ENCODE measurements at places on chromosomes 3 and 15. TPM values are rescaled to one million over a fixed set of nuclear protein-coding genes. Genes with fewer than 3 reads are reported as not detected.

DNA sequence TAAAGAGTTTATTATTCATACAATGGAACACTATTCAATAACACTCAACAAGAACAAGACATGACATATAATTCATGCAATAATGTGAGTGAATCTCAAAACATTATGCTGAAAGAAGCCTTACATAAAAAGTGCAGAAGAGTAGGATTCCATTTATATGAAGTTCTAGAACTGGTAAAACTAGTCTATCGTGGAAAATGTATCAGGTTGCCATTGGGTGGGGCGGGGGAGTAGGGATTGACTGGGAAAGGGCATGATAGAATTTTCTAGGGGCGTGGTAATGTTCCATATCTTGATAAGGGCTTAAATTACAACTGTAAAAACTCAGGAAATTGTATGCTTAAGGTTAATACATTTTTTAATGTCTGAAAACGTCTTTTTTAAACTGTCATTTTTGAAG lies 247.9 kb downstream of the SATB1 start:
- DNase-seq: no peak

GRCh38 chr3:181704421-181705085 lies 7.2 kb upstream of the SOX2 start:
- DNase-seq: no peak

The GASK1A gene
- total RNA-seq: not detected

The C3orf49 gene
- total RNA-seq: not detected

The TNFSF10 gene
- 32.7 TPM for total RNA-seq

DNA sequence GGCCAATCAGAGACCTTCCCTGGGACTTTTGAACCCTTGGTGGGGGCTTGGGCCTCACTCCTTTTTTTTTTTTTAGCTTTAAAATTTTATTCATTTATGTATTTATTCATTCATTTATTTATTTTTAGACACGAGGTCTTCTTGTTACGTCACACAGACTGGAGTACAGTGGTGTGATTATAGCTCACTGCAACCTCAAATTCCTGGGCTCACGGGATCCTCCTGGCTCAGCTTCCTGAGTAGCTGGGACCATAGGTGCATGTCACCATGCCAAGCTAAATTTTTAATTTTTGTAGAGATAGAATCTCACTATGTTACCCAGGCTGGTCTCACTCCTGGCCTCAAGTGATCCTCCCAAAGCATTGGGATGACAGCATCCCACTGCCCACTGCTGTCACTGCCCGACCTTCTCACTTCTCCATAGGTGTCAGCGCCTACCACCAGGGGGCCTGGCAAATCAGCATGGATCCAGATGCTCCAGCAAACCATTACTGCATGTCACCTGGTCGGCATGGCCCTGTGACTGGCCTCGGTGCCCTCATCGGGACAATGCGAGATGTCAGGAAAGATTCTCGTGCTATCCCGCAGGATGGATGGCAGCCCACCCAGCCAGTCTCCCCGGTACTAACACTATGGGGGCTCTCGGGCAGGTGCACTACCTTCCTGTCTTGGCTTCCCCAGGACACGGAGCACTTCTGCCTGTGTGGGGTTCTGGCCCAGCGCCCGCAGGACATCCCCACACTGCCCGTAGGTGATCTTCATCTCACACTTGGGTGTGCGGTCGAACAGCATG lies 3.0 kb downstream of the MYL3 start:
- DNase-seq: peak; percentile 40

GRCh38 chr15:86231864-86232721 lies 152.4 kb downstream of the AGBL1 start:
- DNase-seq: peak; percentile 49

The CAMKV gene
- 0.69 TPM for total RNA-seq

The SIDT1 gene
- total RNA-seq: 14.6 TPM

The FRMD5 gene
- total RNA-seq: 0.50 TPM

DNA sequence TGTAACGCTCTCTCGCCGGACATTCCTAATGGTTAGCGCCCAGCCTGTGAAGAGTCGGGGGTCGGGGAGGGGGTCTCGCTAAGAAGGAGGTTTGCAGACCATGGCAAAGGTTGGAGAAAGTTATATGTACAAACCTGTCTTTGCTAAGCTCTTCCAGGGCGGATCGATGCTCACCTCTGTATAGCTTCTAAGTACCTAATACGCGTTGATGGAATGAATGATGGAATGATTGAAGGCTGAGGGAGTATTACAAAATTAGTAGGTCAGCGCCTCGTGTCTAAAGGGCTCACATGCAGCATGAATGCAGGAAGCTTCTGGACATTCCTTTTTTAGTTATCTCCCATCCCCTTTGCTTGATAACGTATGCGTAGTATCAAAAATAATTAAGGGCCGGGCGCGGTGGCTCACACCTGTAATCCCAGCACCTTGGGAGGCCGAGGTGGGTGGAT lies 305 bp upstream of the KPNA1 start:
- DNase-seq: no peak

The CHSY1 gene
- total RNA-seq: 19.5 TPM

GRCh38 chr15:67186688-67187087 lies 67.8 kb downstream of the AAGAB start:
- no peak for DNase-seq

The ITPKA gene
- 1.0 TPM for total RNA-seq

DNA sequence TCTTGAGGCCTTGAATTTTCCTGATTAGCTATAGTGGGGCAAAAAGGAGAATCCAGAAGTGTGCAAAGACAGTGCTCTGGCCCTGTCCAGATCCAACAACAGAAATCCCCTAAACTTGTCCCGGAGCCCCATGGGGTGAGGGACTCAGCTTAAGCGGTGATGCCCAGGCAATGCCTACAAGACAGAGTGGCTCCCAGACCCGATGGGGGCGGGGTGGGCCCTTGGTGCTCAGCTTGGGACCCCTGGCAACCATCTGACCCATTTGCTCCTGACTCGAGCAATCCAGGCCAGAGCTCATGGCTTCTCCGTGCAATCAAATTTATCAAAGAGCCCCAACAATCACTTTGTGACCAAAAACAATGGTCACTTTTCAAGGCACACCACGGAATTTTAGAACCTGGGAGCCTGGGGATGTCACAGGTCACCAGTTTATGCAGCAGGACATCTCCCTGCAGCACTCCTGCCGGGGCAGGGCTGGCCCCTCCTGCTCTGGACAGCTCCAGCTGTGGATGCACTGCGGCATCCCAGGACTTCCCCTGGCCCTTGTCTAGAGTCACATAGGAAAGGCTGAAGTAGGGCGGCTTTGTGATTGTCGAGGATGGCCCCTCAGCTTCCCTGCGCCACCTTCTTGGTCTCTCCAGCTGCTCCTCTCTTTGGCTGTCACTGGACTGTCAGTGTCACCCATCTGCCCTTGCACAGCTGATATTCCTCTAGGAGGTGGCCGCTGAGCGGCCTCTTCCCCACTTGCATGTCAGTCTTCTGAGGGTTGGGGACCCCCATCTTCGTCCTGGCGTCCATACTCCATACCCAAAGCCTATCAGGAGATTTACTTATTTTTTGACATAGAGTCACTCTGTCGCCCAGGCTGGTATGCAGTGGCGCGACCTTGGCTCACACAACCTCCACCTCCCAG lies 28.4 kb downstream of the RGMA start:
- no peak for DNase-seq

The BFSP2 gene
- total RNA-seq: not detected

- DNase-seq: no peak
Measured at GRCh38 chr3:44970926-44971490, 5.0 kb downstream of the ZDHHC3 start.
